Lung microvascular endothelial cell (primary cell): ENCODE measurements at places on chromosomes 3 and 15.

- peak; percentile 64 for DNase-seq
Observed at GRCh38 chr3:31610700-31611275, 78.1 kb downstream of the STT3B start.

DNA sequence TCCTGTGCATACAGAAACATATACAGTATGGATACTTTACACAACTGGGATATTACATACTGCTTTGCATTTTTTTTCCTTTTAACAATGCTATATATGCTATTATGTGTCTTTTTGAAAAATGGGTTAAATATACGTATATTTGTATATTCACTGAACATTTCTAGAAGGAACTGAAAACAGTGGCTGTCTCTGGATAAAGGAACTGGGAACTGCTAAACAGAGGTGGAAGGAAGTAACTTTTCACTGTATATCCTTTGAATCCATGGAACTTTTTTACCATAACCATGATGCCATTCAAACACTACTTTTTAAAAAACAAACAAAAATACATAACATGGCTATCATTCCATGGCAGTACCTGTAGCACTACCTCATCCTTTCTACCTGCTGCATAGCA is 1.8 kb downstream of the MTFMT start:
- no peak for DNase-seq

GRCh38 chr3:49024449-49024848 is 2.5 kb downstream of the NDUFAF3 start:
- no peak for DNase-seq

DNA sequence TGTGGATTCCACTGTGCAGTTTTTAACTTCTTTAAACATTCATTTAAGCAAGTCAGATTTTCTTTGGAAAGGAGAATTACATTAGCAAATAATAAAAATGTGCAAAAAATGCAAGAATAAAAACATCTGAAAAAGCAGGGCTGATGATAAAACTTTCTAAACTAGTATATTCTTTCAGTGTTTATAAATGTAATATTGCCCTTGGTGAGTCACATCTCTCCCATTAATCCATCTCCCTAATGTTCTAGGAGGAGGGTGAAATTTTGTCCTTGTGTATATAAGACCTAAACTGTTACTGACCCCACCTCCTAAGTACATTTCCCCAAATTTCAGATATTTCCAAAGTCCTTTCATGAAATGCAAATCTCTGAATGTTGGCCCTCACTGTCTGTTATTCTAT is 28.5 kb upstream of the DCUN1D1 start:
- no peak for DNase-seq

- no peak for DNase-seq
Observed at GRCh38 chr3:170089862-170090600, 52.2 kb downstream of the GPR160 start.

DNA sequence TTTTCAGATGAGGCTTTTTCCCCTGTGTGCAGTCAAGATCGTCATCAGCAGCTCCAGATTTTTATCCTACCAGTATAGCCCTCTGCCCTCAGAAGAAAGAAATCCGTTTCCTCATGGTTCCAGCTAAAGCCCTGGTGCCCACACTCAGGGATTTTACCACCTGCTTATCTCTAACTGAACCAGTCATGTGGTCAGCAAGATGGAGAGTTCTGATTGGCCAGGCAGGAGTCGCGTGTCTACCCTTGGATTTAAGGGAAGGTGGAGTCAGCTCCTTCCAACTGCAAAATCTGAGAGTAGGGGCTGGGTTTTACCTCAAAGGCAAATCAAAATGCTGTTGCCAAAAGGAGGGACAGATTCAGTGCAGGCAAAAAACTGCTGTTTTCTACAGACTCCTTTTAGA is 135.3 kb downstream of the LRTM1 start:
- no peak for DNase-seq

GRCh38 chr15:64249406-64249805 is 86.6 kb upstream of the PPIB start:
- no peak for DNase-seq

DNA sequence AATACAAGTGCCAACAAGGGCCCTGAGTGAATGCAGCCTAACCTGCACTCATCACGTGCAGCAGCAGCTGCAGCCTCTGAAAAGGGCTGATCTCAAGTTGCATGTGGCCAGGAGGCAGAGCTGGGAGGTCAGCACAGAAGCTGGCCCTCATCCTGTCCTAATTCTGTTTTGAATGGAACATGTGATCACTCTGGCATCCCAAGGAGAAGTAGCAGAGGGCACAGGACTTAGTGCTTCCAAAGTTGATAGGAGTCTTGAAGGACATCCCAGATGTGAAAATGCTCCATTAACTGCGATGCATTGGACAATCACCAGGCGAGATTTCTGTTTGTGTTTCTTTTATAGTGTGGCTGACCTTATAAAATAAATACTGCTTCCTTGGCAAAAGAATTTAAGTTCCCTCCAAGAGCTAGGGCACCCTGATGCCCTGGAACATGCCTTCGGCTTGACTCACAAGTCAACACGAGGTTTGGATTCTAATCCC is 31.6 kb upstream of the STAG1 start:
- DNase-seq: no peak
